ENCODE measurements at places on chromosomes 16 and 17.
A peak's percentile ranks its signal among the peaks of the same experiment; 100 is the strongest.

DNA sequence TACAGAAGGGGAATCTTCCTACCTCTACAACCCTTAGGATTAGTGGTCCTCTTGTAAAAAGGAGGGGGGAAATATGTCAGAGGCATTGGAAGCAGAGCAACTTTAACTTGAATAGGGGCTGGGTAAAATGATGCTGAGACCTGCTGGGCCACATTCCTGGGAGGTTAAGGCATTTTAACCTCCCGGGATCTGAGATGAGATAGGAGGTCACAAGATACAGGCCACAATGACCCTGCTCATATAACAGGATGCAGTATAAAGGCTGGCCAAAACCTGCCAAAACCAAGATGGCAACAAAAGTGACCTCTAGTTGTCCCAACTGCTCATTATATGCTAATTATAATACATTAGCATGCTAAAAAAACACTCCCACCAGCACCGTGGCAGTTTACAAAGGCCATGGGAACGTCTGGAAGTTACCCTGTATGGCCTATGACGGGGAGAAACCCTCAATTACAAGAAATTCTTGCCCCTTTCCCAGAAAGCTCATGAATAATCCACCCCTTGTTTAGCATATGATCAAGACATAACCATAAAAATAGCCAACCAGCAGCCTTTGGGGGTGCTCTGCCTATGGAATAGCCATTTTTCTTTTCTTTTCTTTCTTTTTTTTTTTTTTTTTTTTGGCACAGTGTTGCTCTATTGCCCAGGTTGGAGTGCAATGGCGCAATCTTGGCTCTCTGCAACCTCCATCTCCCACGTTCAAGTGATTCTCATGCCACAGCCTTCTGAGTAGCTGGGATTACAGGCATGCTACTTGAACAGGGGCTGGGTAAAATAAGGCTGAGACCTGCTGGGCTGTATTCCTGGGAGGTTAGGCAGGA, 6.2 kb upstream of the C1QTNF1 start:
- no peak for DNase-seq

- peak; percentile 27 for DNase-seq
These were observed 135.1 kb upstream of the CORO6 start for GRCh38 chr17:29757788-29758187.

DNA sequence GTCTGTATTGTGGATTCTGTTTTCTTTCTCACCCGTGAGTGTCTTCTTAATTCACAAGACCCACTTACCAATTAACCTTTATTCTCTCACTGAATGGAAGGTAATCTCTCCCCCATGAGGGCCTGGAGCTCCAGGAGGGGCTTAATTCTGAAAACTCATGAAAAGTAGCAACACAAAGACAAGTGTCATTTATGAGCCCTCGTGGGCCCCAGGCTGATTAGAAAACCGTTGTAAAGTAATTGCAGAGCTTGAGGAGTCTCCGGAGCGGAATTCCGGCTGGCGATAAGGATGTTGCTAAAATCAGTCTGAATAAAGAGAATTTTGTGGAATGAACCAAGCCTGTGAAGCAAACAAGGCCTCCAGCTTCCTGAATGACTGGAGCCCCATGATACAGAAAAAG, 301.5 kb downstream of the HAPSTR1 start:
- DNase-seq = no peak

- DNase-seq = no peak
These were observed 6.4 kb upstream of the SRCAP start for GRCh38 chr16:30692396-30693064.

DNA sequence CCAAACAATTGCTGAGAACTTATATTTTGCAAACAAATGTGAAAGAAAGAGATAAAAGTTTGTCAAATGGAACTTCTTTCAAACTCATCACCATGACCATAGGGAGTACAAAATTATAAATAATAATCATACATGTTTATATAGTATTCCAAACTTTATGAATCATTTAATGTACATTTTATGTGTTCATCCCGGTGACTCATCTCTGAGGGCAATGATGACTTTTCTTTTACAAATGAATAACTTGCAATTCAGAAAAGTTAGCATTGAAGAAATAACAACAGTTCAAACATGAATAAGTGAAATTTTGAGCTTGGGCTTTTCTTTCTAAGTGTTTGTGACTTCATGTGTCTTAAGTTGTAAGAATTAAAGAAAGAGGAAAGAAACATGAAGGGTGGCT, 66.3 kb upstream of the CDH8 start:
- no peak for DNase-seq

- no peak for DNase-seq
These were observed 8.6 kb upstream of the AKTIP start for GRCh38 chr16:53511403-53512280.

GRCh38 chr17:17780922-17781590, 55.7 kb downstream of the SREBF1 start:
- DNase-seq = no peak

- no peak for DNase-seq
These were observed 15.4 kb downstream of the UBN1 start for GRCh38 chr16:4862639-4863038.

GRCh38 chr16:3859889-3860288, 20.6 kb downstream of the CREBBP start:
- DNase-seq = no peak

- peak; percentile 52 for DNase-seq
These were observed 844 bp downstream of the TBKBP1 start for GRCh38 chr17:47694581-47695428.

GRCh38 chr17:32917081-32917480, 10.9 kb upstream of the TMEM98 start:
- no peak for DNase-seq

- no peak for DNase-seq
These were observed 36.3 kb downstream of the GAS7 start for GRCh38 chr17:10162096-10162495.

- no peak for DNase-seq
These were observed 20.0 kb downstream of the CCL17 start for GRCh38 chr16:57424583-57424982.

GRCh38 chr17:17080781-17081180, 38.5 kb downstream of the MPRIP start:
- no peak for DNase-seq

DNA sequence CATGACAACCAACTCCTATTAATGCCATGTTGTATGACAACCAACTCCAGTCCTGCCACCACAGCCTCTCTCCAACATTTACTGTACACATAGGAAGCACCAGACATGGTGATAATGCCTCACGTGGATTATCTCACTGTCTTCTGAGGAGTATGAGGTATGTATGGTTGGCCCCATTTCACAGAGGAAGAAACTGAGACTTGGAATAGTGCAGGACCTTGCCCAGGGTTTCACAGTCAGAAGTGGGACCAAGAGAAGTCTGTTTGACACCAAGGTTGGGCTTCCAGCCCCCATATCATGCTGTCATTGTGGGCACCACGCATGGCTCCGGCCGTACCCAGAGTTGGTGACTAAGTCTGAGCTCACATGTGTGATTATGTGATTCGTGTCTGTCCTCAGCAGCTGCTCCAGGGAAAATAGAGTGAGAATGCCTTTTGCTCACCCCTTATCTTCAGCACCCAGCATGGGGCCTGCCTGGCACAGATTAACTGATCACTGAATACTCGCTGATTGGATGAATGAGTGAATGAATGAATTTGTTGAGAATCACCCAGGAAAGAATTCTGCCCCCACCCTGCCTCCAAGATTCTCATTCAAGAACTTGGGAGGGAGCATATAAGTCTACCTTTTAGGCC, 204.1 kb upstream of the NLRP1 start:
- no peak for DNase-seq

GRCh38 chr17:29633886-29634285, 11.2 kb upstream of the CORO6 start:
- no peak for DNase-seq

DNA sequence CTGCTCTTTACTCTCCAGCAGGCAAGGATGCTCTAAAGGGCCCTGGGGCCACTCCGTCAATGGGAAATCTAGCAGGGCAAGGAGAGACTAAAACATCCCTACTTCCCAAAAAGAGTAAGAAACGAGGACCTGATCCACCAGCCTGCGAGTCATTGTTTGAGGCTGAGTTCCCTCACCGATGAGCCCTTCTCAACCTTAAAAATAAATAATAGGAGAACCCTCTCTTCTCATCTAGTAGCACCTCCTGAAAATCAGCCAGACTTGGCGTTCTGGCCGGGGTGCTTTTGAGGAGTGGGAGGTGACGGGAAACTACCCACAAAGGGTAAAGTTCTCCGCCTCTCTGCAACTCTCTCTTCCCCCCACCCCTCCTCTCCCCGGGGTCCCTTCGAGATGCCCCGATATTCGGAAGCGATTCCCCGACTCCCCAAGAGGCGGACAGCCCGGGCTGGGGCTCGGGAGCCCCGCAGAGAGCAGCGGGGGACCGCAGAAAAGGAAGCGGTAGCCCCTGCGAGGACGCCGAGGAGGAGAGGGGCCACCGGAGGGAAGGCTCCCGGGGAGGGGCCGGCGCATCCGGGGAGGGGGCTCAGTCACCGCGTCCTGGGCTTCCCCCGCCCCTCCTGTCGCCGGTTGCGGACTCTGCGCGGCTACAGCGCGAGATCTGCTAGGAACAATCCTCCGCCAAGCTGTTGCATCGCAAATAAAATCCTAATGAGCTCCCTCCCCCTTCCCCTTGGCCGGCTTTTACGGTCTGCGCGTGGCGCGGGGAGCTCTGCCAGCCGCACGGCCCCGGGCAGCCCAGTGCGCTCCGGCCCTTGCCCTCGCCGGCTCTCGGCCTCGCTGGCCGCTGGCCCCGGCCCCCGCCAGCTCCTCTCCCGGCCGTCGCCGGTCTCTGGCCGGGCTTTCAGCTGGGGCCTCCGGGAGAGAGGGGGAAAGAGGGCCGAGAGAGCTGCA, 1.3 kb downstream of the HOXB9 start:
- DNase-seq = no peak
